Thoracic aorta (tissue), 2 donors: ENCODE measurements at places on chromosomes 6 and 20.

- no peak for DNase-seq
These were observed 346.7 kb downstream of the PAX1 start for GRCh38 chr20:22052025-22052650.

DNA sequence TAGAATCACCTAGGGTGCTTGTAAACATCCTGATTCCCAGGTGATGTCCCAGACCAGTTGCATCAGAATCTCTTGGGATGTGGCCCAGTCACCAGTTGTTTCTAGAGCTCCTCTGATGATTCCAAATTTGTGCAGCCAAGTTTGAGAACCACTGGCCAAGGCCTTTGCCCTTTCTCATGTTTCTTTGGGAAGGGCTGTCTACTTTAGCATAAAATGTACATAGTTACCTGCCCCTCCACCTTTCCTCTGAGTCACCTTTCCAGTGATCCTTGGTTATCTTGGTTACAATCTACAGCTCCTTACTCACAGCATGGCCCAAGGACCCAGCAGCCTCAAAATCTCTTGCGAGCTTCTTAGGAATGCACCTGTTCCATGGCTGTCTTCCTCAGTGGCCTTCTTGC is 266.4 kb upstream of the PRND start:
- DNase-seq = no peak

DNA sequence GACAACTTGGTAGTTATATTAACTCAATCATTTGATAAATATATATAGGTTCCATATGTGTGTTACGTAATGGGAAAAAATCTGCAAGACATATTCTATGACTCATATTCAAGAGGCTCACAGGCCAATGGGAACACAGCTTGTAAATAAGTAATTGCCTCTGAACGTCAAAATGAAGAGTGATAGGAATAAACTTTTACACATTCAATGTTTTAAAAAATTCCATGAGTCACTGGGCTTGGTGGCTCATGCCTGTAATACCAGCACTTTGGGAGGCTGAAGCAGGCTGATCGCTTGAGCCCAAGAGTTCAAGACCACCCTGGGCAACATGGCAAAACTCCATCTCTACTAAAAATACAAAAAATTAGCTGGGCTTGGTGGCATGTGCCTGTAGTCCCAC is 209.4 kb upstream of the MCHR2 start:
- DNase-seq = no peak

GRCh38 chr20:51350941-51351631 is 191.4 kb downstream of the NFATC2 start:
- no peak for DNase-seq

DNA sequence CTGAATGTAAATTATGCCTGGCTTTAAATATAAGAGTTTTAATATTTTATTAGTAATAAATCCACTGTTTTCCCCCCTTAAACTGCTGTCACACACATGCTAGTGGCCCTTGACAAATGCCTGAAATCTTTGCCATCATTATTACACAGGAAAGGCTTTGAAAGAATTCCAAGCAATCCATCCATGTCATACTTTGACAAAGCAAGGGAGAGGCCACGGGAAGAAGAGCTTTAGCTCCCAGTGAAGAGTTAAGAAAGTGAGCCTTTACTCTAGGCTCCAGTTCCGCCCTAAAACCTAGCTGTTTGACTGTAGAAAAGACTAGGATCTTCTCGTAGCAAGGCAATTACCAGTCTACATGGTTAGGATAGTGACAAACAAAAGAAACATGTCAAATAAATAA is 147.9 kb downstream of the GMDS start:
- DNase-seq = no peak

GRCh38 chr6:17863901-17864754 is 123.3 kb downstream of the KIF13A start:
- no peak for DNase-seq
